ENCODE measurements at places on chromosomes 3 and 15. TPM values are rescaled to one million over a fixed set of nuclear protein-coding genes. Genes with fewer than 3 reads are reported as not detected.

The GOLGA6L7 gene
- total RNA-seq, result not detected

The OXNAD1 gene
- total RNA-seq, result 25.5 TPM

The USP8 gene
- total RNA-seq, result 43.1 TPM

The CELSR3 gene
- 11.0 TPM for total RNA-seq

The PCLAF gene
- 31.7 TPM for total RNA-seq

- DNase-seq, result no peak
Observed at GRCh38 chr3:45885979-45886705, at the start of gene CCR9. CCR9 (plus strand) TSS chr3:45886543; CDS start chr3:45894934, 8,391 bp downstream.

- DNase-seq, result no peak
Observed at GRCh38 chr3:63940389-63940757, 28.2 kb upstream of the SCAANT1 start.

DNA sequence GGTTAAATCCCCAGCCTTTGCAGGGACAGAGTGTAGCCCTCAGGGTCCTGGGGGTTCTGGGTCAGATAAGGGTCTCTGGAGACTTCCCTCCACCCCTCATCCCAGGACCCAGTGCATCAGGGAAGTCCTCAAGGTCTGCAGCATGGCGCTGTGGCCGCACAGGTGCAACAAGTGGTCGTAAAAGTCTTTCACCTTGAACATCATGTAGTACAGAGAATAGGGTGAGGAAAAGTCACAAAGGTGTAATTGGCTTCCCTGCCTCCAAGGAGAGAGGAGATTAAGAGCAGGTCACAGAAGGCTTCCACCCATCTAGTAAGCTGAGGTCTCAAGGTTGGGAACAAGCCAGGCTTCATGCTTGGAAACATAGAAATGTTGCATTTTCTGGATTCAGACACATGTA is 29.2 kb upstream of the PLA2G4D start:
- no peak for DNase-seq

- DNase-seq, result no peak
Observed at GRCh38 chr15:76201536-76202255, 109.6 kb downstream of the ETFA start.

- DNase-seq, result no peak
Observed at GRCh38 chr15:77568973-77569728, 63.6 kb downstream of the LINGO1 start.

GRCh38 chr15:43915631-43916325 is 89.0 kb downstream of the WDR76 start:
- no peak for DNase-seq
